ENCODE measurements at places on chromosomes 2 and 18.
A peak's percentile ranks its signal among the peaks of the same experiment; 100 is the strongest.

DNA sequence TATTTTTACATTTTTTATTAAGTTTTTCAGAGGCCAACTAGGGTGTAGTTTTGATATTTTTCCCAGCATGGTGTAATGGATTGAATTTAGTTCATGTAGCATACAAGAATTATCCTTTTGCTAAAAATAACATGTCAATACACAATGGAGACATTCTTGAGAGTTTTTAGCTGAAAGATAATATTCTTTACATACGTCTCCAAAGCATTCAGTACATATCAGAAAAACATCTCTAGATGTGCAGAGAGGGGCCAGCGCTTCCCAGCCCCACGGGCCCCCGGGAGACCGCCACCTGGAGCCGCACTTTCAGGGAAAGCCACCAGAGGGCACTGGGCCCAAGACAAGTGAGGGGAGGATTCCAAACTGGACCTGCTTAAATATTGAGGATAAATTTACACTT is 499.4 kb downstream of the GALR1 start:
- no peak for DNase-seq

DNA sequence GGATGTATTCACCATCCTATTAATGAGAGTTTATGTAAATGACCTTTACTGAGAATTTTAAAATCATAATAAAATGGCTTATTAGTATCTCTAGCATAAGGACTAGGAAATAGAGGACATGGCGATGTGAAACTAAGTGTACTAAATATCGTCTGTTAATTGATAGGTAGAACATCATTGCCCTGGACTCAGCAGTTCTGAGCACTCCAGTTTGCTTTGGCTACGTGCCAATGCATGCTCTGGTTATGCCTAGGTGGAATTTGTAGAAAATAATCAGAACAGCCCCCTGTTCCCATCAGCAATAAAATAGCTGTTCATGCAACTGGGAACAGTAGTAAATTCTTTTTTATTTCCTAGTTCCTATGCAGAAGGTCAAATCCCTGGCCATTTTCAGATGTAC is 247.8 kb downstream of the DOK6 start:
- DNase-seq, result no peak

GRCh38 chr2:70992945-70993853 is 1.5 kb downstream of the TEX261 start:
- DNase-seq, result no peak

DNA sequence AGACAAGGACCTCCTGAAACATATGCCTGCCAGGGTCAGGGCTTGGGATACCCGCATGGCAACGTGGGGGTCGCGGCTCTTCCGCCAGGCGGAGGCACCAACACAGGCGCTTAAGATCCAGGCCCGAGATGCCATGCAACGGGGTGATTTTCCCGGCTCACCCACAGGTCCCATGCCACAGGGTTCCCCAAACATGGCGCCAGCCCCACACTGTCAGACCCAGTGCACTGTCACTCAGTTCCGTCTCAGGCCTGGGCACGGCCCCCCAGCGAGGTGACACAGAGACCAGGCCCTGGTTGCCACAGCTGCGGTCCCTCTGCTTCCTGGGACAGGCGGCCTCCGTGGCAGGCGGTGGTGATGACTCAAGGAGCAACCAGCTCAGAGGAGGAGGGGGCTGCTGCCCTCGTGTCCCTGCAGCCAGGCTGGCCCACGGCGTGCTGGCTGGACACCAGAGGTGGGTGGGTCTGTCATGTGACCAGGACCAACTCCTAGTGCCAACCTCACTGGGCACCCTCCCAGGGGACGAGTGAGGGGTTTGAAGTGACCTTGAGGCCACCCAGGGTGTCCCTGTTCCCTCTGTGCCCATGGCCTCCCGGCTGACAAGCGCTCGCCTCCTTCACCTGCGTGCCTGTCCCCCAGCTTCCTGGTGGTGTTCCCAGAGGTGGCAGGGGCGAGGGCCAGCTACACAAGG is 4.9 kb downstream of the PDCD1 start:
- DNase-seq, result peak; percentile 35

- DNase-seq, result no peak
Observed at GRCh38 chr2:20421336-20421987, 25.4 kb upstream of the RHOB start.

DNA sequence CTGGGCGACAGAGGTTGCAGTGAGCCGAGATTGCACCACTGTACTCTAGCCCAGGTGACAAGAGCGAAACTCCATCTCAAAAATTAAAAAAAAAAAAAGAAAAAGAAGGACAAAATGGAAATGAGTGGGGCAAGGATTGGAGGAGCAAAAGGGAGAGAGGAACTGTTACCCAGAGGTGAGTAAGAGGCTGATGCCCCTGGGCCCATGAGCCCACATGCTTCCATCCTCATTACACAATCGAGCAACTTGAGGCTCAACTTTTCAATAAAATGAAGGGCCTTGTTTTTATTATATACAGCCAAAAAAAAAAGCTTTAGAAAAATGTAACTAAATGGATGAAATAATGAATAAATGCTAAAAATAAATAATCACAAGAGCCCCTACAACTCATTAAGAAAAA is 91.7 kb upstream of the YWHAQ start:
- no peak for DNase-seq

DNA sequence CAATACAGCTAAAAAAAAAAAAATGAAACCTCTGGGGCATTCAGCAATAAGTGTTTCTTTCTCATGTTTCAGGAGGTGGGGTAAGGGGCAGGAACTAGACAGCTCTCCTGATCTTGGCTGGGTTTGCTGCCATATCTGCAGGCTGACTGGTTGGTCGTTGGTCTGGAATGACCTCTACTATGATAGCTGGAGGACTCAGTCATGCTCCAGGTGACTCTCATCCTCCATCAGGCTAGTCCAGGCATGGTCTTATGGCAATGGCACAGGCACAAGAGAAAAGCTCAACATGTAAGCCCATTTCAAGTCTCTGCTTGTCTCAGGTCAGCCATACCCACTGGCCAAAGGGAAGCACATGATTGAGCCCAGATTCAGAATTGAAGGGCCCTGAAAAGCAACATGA is 9.5 kb upstream of the SLC1A4 start:
- no peak for DNase-seq

DNA sequence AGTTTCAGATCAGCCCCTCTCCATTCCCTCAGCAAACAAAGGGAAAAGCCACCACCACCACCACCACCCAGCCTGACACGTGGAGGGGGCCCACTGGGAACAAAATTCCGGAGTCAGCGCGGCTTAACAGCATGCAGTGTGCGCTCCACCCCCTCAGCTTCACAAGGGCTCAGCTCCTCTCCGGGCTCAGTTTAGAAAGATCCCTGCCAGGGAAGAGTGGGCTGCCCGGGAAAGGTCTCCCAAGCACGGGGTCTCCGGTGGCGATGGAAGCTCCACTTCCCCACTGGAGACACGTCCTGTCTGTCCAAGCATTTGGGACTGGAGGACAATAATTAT is 55.7 kb downstream of the SNORC start:
- no peak for DNase-seq

- DNase-seq, result peak; percentile 13
Observed at GRCh38 chr2:20737505-20737904, 70.6 kb downstream of the GDF7 start.

DNA sequence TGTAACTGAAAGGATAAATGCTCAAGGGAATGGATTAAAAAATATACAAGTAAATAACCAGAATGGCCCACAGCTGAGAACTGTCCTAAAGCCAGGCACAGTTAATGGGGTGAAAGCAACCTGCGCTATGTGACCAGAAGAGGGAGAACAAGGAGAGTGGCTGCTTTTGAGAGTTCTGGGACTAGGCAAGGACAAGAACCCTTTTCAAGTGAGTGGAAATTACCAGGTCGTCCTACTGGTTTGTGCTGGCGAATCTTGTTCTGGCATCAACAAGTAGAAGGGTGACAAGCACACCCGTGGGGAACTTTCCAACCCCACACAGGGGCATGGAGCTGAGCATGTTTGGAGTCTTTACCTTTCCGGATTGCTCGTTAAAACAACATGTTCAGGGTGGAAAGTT is 82.8 kb downstream of the TMEM17 start:
- no peak for DNase-seq

DNA sequence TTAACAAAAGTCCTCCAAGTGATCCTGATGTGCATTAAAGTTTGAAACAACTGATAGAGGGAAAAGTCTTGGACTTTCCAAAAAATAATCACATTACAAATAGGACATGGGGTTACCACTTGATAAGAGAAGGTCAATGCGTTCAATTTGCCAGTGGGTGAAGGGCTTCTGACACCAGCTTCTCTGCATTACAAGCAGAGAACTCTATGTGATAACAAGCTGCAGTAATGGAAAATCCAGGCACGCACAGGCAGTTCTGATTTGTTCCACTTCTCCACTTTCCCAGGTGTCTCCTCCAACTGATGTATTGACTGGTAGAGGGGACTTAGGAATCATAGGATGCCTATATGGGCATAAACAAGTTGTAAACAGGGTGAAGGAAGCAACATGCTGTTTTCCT is 234.0 kb upstream of the MGAT5 start:
- no peak for DNase-seq

- no peak for DNase-seq
Observed at GRCh38 chr2:83602753-83603152, 856.3 kb downstream of the SUCLG1 start.

GRCh38 chr2:67451086-67451832 is 54.1 kb downstream of the ETAA1 start:
- DNase-seq, result no peak

DNA sequence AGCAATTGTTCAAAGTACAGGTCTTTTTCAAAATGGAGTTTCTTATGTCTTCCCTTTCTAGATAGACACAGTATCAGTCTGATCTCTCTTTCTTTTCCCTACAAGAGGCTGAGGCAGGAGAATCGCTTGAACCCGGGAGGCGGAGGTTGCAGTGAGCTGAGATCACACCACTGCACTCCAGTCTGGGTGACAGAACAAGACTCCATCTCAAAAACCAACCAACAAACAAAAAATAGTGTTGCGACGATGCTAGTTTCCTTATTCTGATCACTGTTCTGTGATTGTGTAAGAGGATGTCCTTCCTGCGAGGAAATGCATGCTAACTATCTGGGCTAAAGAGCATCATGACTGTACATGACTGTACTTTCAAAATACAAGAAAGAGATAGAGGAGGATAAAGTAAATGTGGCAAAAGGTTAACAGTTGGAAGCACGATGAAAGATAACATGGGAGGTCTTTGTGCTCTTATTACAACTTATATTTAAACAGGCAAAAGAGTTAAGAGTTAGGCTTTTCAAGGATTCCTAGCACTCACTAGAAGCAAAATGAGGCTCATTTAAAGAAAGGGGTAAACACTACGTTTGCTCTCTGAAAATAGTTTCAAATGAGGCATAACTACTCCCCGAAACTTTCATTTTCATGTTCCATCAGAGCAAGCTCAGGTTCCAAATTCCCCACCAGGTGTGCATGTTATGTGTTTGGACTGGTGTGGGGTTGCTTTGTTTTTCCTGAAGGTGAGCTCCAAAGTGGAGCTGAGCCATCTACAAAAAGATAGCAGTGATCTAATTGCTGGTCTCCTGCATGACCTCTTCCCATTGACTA is 23.8 kb downstream of the SOWAHC start:
- no peak for DNase-seq

GRCh38 chr2:47602996-47603395 is 179.9 kb upstream of the MSH6 start:
- no peak for DNase-seq

- no peak for DNase-seq
Observed at GRCh38 chr18:40874233-40874632, 1080.8 kb upstream of the PIK3C3 start.

GRCh38 chr2:138502255-138503086 is 901 bp downstream of the SPOPL start:
- no peak for DNase-seq

DNA sequence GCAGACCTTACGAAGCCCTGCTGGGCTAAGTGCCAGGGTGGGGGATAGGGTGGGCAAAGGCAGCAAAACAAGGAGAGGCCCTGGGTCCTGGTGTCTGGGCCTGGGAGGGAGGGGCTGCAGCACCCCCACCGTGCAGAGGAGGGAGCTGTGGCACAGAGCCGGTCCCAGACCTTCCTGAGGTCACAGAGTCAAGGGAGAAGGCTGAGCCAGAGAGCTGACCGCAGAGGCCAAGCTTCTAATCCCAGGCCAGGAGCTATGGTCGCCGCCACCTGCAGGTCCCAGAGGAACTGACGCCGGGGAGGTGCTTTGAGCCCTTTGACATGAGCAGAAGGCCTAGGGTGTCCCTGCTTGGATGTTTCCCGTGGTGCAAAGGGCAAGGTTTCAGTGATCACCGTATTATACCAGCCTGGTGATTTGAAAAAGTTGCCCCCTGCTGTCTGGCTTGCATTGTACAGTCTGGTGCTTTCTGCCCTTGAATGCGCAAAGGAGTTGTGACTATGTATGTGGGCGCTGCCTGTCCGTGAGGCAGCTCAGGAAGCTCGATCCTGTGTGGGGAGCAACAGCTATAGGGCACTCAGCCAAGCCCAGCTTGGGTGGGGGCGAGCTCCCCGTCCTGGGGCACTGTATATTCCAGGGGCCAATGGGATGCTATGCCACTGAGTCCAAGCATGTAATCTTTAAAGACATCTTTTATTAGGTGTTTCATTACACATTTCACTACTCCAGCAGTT is 44.3 kb downstream of the EDAR start:
- no peak for DNase-seq

- no peak for DNase-seq
Observed at GRCh38 chr2:235049719-235050118, 97.9 kb downstream of the SH3BP4 start.
